CMK (cell line): ENCODE measurements at places on chromosomes 2 and 18.

DNA sequence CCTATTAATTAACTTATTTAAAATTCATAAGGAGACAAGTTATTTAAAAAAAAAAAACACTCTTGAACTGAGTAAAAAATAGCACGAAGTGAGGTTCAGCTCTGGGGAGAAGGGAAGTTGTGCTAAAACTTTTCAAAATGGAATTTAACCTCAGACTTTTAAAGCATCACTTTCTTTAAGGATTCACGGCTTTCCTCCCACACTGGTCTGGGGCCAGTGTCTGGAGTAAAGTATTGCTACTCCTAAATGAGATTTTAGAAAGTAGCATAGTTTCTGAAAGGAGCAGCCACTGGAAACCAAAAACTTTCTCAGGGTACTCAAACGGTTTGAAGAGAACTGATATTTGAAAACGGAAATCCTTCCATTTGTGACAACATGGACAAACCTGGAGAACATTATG is 97.7 kb upstream of the CYP1B1 start:
- no peak for DNase-seq

GRCh38 chr2:236359426-236360045 is 95.3 kb upstream of the ASB18 start:
- DNase-seq, result no peak

DNA sequence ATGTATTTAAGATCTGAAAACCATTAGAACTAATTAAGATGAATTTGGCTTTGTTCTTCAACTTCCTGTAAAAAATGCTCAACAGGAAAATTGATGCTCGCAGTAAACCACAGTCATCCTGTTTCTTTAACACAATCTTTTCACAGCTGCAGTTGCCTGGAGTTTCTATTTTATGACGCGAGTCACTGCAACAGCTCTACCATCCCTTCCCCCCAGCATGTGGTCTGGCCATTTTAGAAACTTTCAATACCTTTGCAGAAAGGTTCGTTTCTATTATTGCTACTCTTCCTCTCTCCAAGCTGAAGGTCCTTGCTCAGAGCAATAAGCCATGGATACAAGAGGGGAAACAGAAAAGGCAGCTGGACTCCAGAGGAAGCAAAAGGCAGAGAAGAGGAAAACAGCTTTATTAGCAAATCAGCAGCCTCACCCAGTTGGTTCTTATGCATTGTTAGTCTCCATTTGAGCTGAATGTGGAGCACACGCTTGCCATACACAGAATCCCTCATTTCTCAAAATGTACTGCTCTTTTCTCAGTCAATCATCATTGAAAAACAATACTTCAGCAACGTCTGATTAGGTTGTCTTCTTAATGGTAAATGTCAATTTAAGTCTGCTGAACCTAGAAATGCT is 3.9 kb downstream of the WIPF1 start:
- no peak for DNase-seq

DNA sequence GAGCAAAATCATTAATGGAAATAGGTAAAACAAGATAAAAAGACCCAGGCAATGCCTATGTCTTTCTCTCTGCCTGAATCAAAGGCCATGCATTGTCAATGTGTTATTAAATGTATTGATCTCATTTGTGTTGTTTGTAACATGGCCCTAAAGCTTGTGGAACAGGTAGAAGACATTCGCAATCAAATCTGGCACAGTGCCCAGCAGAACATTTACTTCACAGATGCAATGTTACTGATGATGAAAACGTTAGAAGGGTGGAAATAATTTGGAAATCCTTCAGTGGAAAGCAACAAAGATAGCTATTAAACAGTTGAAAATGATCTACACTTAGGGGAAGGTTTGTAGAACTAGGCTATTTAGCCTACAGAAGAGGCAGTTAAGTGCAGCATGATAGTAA is 368.2 kb downstream of the EPHA4 start:
- DNase-seq, result no peak

DNA sequence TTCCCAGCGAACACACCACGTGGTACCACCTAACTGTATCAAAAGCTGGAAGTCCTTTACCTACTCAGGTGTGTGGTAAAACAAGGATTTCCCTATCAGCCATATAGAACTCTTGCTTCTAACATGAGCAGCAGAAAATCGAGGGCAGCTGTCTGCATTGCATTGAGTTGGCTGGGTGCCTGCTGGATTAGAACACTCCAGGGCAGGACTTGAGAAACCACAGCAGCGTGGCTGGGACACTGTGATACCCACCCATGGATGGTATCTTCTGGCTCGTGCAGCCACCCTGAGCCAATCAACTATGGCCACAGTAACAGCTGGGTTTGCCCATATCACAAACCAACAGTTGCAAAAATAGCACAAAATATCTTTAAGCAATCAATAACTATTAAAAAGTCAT is 188.3 kb downstream of the FBXO15 start:
- no peak for DNase-seq

DNA sequence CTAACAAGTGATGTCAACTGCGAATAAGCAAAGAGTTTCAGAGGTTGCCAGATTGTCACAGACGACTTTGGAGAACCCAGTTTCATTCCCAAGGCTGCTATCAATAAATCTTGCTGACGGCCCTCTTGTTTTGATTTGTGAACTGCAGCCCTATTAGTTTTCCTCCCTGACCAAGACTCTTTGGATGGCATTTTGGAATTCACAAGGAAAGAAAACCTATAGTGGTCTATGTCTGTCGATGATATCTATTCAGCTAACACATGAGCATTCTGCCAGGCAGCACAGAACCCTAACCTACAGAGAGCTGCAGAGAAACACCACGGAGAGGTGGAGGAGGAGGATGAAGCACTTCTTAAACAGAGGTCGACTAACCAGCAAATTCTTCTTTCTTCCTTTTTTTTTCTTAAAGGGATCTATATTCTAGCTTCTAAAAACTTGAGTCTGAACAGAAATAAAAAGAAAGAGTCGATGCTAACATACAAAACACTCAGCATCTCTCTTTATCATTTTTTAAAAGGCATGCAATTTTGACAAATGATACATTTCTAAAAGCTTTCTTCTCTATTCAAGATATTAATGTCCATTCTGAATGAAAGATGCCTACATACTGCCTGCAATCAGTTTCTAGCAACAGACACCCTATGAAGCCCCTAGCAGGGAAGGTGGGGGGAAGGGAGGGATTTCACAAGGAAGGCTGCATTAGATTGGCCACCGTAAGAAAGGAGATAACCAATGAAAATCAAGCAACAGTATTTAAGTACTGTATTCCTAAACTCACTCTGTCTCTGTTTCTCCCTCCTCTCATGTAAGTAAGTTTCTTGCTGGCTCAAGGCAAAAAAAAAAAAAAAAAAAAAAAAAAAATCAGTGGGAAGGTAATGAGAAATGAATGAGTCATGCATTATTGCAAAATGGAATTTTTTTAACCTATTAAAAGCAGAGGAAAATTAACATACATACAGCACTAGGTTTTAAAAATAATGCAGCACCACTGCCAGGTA is 83.0 kb upstream of the CHRNA1 start:
- no peak for DNase-seq

DNA sequence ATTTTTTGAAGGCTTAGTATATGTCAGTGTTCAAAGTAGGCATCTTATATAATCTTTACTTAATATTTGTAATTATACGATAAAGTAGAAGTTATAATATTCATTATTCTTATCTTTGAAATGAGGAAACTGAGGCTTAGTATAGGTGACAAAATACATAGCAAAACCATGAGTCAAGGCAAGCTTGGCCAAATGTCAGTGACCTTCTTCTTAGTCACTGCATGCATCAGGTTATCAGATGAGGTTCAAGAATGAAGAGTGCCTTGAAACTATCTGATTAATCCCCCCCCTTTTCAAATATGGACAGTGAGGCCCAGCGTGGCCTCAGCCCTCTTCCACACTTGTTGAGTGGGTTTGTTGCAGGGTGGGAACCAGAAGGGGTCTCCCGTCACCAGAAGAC is 59.3 kb downstream of the PMAIP1 start:
- DNase-seq, result no peak

- DNase-seq, result no peak
Observed at GRCh38 chr2:176132205-176133171, 3.0 kb downstream of the HOXD8 start.

GRCh38 chr2:37454851-37455762 is 110.7 kb downstream of the QPCT start:
- no peak for DNase-seq

GRCh38 chr2:130385709-130386108 is 29.9 kb downstream of the PTPN18 start:
- no peak for DNase-seq

- DNase-seq, result no peak
Observed at GRCh38 chr2:225037415-225038230, 4.6 kb downstream of the DOCK10 start.

GRCh38 chr2:142100970-142101369 is 29.8 kb downstream of the LRP1B start:
- no peak for DNase-seq
